ENCODE measurements at places on chromosomes 16 and 17.

- no peak for DNase-seq
Measured at GRCh38 chr17:323181-323580, 29.4 kb downstream of the RPH3AL start.

- no peak for DNase-seq
Measured at GRCh38 chr16:7921345-7921744, 588.7 kb downstream of the RBFOX1 start.

DNA sequence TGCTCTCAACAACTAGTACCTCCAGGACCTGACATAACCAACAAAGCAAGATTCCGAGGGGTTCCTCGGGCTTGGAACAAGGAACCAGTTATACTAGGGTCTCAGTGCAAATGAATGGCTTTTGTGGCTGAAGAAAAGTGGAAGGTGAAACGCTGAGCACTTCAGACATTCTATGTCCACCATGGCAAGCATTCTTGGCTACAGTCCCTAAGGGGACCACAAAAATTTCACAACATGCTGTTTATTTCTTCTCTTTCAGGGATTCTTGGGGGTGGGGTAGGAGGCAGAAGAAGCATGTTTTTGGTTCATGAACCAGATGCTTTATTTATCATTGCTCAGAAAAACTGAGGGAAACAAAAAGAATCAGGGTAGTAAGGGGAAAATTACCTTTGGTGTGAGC is 479.9 kb upstream of the CDH11 start:
- DNase-seq, result no peak

DNA sequence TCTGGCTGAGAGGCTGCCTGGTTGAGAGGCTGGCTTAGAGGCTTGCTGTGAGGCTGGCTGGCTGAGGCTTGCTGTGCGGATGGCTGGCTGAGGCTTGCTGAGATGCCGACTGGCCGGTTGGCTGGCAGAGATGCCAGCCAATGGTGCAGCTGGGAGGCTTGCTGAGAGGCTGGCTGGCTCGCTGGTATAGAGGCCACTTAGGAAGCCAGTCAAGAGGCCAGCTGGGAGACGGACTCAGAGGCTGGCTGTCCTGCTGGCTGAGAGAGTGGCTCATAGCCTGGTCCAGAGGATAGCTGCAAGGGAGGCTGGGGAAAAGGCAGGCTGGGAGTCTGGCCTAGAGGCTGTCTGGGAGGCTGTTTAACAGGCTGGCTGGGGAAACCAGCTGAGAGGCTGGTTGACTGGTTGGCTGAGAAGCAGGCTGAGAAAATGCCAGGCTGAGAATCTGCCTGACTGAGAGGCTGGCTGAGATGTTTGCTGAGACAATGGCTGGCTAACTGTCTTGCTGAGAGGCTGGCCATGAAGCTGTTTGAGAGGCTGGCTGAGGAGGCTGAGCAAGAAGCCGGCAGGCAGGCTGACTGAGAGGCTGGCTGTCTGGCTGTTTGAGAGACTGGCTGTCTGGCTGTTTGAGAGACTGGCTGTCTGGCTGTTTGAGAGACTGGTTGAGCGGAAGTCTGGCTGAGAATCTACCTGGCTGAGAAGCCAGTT is 37.5 kb upstream of the ACSM2B start:
- no peak for DNase-seq

- no peak for DNase-seq
Measured at GRCh38 chr17:44097110-44097958, 26.1 kb downstream of the HDAC5 start.

- no peak for DNase-seq
Measured at GRCh38 chr17:64470625-64471024, 21.7 kb downstream of the MILR1 start.

GRCh38 chr16:46713634-46714033 is 24.2 kb downstream of the ORC6 start:
- DNase-seq, result no peak

GRCh38 chr16:2950353-2950724 is 13.7 kb upstream of the KREMEN2 start:
- DNase-seq, result no peak

- DNase-seq, result no peak
Measured at GRCh38 chr17:57089391-57089790, 4.3 kb downstream of the AKAP1 start.

DNA sequence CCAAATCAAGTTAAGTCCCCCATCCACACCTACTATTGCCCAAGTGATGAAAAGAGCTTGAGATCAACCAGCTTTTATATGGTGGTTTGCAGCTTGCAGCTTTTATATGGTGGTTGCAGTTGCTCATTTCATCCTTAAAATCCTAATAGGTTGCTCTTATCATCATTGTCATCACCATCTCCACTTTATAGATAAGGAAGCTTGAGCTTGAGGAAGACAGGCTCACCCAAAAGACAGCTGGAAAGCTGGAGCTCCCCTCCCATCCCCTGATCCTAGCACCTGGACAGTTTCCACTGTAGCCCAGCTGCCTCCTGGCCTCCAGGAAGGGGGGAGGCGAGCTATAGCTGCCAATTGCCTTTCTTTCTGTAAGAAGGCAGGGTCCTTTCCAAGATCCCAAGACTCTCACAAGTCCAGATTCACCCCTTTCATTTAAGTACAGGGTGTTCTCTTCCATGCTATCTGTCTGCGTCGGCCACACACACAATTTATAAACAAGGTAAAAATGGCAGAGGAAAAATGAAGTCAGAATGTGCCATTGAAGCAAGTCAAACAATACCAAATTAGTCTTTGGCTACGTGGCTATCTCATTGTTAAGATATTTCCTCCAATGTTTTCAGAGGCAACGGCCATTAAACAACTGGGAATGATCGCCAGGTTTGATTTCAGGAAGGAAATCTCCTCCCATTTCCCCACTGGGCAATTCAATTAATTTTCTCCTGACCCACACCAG is 63.3 kb downstream of the PECAM1 start:
- no peak for DNase-seq

DNA sequence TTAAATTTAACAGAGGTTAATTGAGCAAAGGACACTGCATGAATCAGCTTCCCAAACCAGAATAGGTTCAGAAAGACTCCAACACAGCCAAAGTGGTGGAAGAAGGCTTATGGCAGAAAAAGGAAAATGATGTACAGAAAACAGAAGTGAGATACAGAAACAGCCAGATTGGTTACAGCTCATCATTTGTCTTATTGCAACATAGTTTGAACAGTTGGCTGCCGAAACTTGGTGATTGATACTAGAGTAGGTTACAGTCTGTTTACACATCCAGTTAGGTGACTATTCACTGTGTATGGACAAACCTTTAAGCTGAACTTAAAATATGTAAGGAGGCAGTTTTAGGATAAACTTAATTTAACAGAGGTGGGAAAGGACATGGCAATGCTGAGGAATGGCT is 18.3 kb downstream of the TMEM100 start:
- no peak for DNase-seq

DNA sequence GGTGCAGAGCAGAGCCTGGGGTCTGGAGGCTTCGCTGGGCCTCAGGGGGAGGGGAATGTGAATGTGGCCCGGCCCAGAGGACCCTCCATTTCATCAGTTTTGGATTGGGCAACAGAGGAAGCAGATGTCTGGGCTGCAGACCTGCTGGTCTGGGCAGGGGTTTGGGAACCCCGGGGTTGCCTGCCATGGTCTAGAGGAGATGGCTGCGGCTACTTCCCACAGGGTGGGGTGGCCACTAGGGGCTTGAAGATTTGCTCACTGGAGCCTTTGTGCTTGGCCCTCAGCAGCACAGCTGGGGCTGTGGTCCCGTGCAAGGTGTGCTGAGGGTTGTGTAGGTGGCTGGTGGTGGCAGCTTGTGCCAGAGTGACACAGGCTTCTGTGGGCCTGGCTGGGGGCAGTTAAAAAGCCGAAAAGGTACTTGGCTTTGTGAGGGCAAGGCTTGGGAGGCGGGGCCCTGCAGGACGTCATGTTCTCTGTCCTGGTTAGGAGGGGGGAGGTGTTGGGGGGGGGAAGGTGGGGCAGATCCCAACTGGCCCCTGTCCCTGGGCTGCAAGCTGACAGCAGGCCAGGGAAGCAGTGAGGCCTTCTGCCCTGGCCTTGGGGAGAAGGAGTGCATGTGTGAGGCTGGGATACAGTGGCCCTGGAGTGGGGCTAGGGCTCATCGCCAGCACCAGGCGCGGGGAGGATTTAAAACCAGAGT is 98.0 kb downstream of the KPNA2 start:
- no peak for DNase-seq

DNA sequence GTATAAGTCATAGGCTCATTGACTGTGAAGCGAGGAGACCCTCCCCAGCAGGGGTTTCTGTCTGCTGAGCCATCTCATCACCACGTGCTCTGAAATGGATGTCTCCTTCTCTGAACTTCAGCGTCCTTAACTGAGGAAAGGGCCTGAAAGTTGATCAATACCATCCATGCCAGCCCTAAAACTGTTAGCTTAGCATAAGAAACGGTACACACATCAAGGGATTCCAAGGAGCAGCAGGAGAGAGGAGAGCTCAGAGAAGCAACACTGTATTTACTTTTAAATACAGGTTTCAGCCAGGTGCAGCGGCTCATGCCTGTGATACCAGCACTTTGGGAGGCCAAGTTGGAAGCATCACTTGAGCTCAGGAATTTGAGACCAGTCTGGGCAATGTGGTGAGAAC is 248.9 kb upstream of the TNRC6C start:
- DNase-seq, result no peak

DNA sequence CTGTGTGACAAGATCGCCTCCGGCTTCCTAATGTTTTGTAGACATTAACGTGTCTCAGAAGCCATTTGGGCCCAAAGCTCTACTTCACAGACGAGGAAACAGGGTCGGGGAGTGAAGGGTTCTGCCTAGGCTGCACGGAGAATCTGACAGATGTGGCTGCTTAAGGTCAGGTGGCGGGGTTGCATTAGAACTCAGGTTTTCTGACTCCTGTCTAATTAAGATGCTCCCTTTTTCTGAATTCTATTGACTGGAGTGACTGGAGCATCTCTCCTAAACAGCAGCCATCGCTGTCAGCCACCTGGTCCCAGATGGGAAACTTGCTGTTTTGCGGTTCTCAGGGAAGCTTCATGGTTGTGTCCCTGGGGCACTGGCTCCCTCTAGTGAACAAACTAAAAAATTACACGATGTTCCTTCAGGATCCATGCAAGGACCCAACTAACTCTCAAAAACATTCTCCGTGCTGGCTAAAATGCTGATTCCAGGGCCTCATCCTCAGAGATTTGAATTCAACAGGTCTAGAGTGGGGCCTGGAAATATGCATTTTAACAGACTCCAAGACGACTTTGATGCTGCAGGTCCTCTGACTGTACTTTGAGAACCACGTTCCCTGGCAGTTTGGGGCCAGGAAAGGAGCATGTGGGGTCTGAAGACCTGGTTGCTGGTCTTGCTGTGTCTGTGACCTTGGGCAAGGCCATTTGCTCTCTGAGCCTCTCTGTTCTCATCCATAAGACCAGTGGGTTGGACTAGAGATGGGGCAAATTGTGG is 117.4 kb downstream of the IRF8 start:
- peak; percentile 19 for DNase-seq

GRCh38 chr16:30054959-30055553 is 10.5 kb upstream of the ALDOA start:
- DNase-seq, result peak; percentile 24

- no peak for DNase-seq
Measured at GRCh38 chr16:51210087-51210486, 59.0 kb upstream of the SALL1 start.

DNA sequence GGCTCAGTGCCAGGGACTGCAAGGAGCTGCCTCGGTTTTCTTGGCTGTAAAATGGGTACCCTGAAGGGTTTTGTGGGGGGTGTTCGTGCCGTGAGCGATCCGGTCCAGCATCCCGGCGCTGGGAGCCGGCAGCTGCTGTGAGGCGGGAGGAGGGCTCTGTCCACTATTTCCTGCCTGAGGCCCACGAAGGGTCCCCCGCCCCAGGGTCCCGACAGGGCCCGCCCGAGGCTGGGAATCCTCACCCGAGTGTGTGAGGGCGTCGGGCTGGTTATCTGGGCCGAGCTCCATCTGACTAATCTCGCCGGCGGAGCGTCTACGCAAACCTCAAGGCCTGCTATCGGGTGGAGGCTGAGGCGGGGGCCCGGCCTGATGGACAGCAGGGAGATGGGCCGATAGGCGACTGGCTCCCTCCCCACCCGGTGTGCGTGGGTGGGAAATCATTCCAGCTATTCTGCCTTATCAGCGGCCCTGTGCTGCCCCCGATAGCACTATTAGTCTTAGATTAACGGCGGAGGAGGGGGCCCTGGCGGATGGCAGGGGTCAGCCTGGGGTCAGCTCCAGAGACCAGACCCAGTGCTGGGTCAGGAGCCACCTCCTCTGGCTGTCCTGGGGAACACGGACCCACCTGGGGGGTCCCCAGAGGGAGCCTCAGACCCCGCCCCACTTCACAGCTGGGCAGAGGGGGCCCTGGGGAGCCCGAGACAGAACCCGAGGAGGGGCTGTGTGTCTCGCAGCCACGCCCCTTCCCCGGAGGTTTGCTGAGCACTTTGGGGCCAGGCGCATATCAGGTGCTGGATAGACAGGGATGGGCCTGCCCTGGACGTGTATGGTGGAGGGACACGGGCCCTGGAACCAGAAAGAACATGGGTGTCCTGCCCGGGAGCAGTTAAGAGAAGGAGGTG is 44.7 kb downstream of the ZFPM1 start:
- DNase-seq, result no peak

DNA sequence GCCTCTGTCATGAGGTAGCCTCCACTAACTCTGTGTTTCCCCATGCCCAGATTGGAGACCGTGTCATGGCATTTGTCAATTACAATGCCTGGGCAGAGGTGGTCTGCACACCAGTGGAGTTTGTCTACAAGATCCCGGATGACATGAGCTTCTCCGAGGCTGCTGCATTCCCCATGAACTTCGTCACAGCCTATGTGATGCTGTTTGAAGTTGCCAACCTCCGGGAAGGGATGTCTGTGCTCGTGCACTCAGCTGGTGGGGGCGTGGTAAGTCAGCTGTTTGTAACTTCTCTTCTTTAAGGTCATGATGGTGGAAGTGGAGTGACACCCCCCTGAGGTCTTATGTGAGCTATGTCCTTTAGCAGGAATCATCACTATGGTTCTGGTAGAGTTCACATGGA is 36.8 kb downstream of the VAT1L start:
- no peak for DNase-seq

DNA sequence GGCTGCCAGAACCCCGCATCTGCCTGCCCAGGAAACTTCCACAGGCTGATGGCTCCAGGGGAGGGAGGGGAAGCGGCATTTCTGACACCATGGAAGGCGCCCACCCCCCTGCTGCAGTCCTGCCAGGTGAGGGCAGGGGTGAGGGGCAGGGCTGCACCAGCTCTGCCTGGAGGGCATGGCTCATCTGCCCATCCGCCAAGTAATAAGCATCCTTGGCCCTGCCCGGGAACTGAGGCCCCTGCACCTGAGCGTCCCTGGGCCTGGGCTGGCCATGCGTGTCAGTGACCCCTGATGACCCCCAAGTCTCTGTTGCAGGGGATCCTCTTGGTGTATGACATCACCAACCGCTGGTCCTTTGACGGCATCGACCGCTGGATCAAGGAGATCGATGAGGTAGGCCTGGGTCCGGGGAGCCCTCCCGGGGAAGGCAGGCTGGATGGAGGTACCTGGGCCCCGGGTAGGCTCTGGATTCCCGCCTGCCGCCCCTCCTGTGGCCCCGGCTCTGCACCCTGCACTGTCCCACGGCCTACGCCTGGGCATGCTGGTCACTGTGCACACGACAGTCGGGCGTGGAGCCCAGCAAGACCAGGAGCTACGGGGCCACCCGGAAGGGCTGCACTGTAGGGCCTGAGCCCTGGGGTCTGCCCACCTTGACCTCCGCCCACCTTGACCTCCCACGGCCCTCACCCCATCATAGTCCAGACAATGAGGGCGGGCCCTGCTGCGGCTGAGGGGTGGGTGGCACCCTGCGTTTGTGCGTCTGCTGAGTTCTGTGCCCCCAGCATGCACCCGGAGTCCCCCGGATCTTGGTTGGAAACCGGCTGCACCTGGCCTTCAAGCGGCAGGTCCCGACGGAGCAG is 5.4 kb upstream of the WFIKKN1 start:
- no peak for DNase-seq

- no peak for DNase-seq
Measured at GRCh38 chr16:24775455-24775854, 46.0 kb downstream of the TNRC6A start.

GRCh38 chr16:23948949-23949411 is 113.2 kb downstream of the PRKCB start:
- DNase-seq, result no peak

Measured in stimulated activated CD4-positive, alpha-beta T cell treated with anti-CD3 and anti-CD28 coated beads, TNF-alpha, amount 100 ng/mL, for 1 hour (primary cell).